ENCODE measurements at places on chromosomes 6 and 20. TPM values are rescaled to one million over a fixed set of nuclear protein-coding genes. Genes with fewer than 3 reads are reported as not detected.
A peak's percentile ranks its signal among the peaks of the same experiment; 100 is the strongest.

The SCRT2 gene
- not detected for total RNA-seq

The SYCP2L gene
- total RNA-seq = not detected

The GSTA3 gene
- not detected for total RNA-seq

The RAET1L gene
- not detected for total RNA-seq

The SIRPA gene
- 1.3 TPM for total RNA-seq

The TAF11 gene
- 36.2 TPM for total RNA-seq

The RHAG gene
- total RNA-seq = not detected

The PTPRT gene
- not detected for total RNA-seq

The GRM1 gene
- not detected for total RNA-seq

The C6orf58 gene
- total RNA-seq = not detected

The FNDC1 gene
- total RNA-seq = not detected

The TRAPPC3L gene
- 0.66 TPM for total RNA-seq

DNA sequence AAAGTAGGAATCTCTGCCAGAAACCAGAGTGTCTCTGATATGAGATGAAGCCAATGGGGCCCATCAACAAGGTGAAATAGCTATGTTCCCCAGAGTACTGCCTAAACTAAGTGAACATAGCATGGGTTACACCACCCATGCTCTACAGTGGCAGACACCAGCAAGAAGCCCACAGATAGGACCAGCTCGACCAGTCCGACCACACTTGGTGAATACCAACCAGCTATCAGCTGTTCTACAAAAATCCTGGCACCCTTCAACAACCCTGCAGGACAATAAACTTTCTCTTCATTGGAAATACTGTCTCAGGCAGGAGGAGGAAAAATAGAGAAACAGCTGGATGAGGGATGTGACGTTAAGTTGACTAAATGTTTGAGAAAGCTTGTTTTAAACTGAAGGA lies 311.4 kb downstream of the EPM2A start:
- H3K4me3 ChIP-seq = no peak overlapping the region
- no peak for DNase-seq
- H3K4me1 ChIP-seq = no peaks in the 10 kb centered on the region
- H3K36me3 ChIP-seq = no peaks in the 10 kb centered on the region
- no peaks in the 10 kb centered on the region for H3K27me3 ChIP-seq

- H3K27ac ChIP-seq = peak overlapping the region; percentile 13
- H3K27me3 ChIP-seq = no peaks in the 10 kb centered on the region
- peaks cover 56% of the 10 kb centered on the region for H3K36me3 ChIP-seq
- H3K4me3 ChIP-seq = no peak overlapping the region
These were observed 87.5 kb downstream of the PREX1 start for GRCh38 chr20:48740292-48740649.

DNA sequence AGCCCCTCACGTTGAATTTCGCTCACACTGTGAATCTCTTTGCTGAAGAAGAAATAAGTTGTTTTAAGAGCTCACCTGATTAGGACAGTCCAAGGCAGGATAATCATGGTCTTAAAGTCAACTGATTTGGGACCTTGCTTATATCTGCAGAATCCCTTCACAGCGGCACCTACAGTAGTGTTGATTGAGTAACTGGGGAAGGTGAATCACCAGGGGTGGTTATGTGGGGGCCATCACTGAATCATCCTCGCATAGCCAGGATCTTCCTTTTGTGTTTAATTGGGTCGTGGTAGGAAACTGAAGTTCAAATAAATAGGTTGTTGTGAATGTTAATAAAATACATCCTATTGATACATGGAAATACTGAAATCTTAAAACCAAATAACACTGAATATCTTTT lies 20.2 kb upstream of the MICA start:
- no peak overlapping the region for H3K4me3 ChIP-seq
- H3K27ac ChIP-seq = no peak overlapping the region
- DNase-seq = no peak
- no peaks in the 10 kb centered on the region for H3K36me3 ChIP-seq

DNA sequence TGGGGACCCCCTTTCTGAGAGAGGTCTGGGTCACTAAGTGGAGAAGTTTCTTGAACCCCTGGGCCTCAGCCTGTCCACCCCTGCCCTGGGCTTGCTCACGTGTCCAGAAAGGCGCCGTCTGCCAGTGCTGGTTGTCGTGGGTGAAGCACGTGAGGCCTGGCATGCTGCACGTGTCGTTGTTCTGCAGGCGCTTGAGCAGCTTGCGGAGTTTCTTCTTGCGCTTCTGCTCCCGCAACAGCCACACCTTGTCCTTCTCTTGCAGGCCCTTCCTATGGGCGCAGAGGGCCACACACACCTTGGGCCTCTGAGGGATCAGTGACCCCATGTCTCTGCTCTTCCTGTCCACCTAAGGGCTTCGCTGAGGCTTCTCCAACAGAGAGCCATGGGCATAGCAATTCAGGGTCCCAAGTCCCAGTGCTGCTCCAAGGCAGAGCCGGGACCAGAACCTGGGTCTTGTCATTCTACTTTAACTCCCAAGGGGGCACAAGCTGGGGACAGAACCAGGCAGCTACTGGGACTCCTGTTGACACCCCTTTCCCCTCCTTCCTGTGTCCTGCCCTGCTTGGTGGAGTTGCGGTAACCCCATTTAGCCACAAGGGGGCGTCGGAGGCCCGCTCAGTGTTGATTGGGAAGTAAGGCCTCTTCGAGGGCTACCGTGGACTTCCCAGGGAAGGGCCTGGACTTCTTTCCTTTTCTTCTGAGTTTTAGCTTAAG lies 121.8 kb downstream of the SULF2 start:
- H3K4me1 ChIP-seq = peaks cover 7% of the 10 kb centered on the region
- no peak overlapping the region for H3K4me3 ChIP-seq
- peak; percentile 67 for DNase-seq
- peaks cover 10% of the 10 kb centered on the region for H3K36me3 ChIP-seq

DNA sequence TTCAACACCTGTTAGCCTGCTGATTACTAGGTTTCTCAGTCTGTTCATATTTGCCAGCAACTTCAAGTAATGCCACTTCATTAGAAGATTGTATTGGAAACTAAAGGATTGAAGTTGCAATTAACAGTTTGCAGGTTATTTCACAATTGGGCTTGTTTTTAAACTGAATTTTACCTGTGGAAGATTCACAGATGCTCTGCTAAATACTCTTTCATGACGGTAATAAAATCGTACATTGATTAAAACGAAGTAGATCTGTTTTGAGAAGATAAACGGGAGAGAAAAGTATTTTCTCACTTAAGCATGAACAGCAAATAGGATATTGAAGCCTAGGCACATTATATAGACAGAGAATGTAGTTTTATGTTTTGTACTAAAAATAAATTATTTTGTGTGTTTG lies 1.6 kb downstream of the RNF182 start:
- H3K27ac ChIP-seq = no peak overlapping the region
- H3K4me3 ChIP-seq = no peak overlapping the region
- peaks cover 16% of the 10 kb centered on the region for H3K4me1 ChIP-seq
- no peaks in the 10 kb centered on the region for H3K36me3 ChIP-seq

- DNase-seq = no peak
- H3K4me3 ChIP-seq = no peak overlapping the region
- H3K27ac ChIP-seq = no peak overlapping the region
- peaks cover 2% of the 10 kb centered on the region for H3K27me3 ChIP-seq
These were observed 232.3 kb downstream of the NFATC2 start for GRCh38 chr20:51310216-51310615.

DNA sequence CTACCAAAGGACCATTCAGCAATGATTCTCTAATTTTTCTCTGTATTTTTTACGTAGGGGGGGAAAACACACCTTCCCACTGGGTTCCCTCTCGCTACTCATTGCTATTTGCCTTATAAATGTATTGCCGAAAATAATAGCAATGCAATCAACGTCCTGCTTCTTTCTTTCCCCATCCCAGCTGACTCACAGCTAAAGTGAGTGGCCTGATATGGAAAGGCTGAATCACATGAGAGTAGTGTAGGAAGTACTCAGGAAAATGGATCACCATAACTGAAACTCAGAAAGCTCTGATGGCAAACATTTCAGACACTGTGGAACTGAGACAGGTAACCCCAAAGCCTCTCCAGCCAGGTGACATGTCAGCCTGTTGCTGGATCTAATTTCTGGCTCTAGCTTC lies 49.3 kb upstream of the SRPK1 start:
- H3K36me3 ChIP-seq = no peaks in the 10 kb centered on the region
- no peaks in the 10 kb centered on the region for H3K27me3 ChIP-seq
- no peaks in the 10 kb centered on the region for H3K4me1 ChIP-seq
- no peak for DNase-seq
- no peak overlapping the region for H3K4me3 ChIP-seq

- no peak overlapping the region for H3K27ac ChIP-seq
- no peaks in the 10 kb centered on the region for H3K4me1 ChIP-seq
- DNase-seq = no peak
These were observed 424.2 kb downstream of the FOXA2 start for GRCh38 chr20:22160101-22160652.

GRCh38 chr20:45851501-45851900 lies 5.7 kb downstream of the ACOT8 start:
- DNase-seq = no peak
- no peak overlapping the region for H3K27ac ChIP-seq
- H3K36me3 ChIP-seq = peaks cover 37% of the 10 kb centered on the region
- no peak overlapping the region for H3K4me3 ChIP-seq
- H3K4me1 ChIP-seq = peaks cover 17% of the 10 kb centered on the region

- no peaks in the 10 kb centered on the region for H3K4me1 ChIP-seq
- no peak overlapping the region for H3K27ac ChIP-seq
- no peak for DNase-seq
These were observed 16.7 kb upstream of the B3GAT2 start for GRCh38 chr6:70973604-70974003.

GRCh38 chr20:58788896-58789544 lies 61.7 kb downstream of the GNAS-AS1 start:
- H3K4me1 ChIP-seq = no peaks in the 10 kb centered on the region
- no peak overlapping the region for H3K4me3 ChIP-seq
- no peaks in the 10 kb centered on the region for H3K27me3 ChIP-seq
- H3K27ac ChIP-seq = no peak overlapping the region
- H3K36me3 ChIP-seq = no peaks in the 10 kb centered on the region

DNA sequence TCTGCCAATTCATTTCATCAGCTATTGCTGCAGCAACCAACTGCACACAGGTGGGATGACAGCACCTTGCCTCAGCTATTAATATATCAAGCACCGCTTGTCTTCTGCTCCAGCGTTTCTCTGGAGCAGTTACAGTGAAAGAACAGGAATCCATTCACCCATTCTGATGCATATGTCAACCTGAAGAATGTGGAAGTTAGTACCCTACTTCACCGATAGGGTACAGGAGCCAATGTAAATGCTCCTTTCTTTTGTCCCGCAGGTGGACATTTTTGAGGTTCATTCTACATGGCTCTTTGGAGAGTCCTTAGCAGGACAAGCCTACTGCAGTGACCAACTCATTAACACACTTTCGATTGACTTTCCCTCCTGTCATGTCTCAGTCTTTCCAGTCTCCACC lies 139.9 kb upstream of the PRND start:
- H3K4me3 ChIP-seq = no peak overlapping the region
- H3K4me1 ChIP-seq = no peaks in the 10 kb centered on the region
- H3K36me3 ChIP-seq = no peaks in the 10 kb centered on the region
- H3K27me3 ChIP-seq = peaks cover 4% of the 10 kb centered on the region
- H3K27ac ChIP-seq = no peak overlapping the region

GRCh38 chr6:53623497-53623896 lies 42.1 kb downstream of the KLHL31 start:
- no peak overlapping the region for H3K27ac ChIP-seq
- no peaks in the 10 kb centered on the region for H3K4me1 ChIP-seq
- no peaks in the 10 kb centered on the region for H3K27me3 ChIP-seq
- H3K4me3 ChIP-seq = no peak overlapping the region

GRCh38 chr20:32763202-32764004 lies 1.2 kb downstream of the DNMT3B start:
- no peaks in the 10 kb centered on the region for H3K27me3 ChIP-seq
- H3K27ac ChIP-seq = no peak overlapping the region
- DNase-seq = no peak
- H3K36me3 ChIP-seq = no peaks in the 10 kb centered on the region

DNA sequence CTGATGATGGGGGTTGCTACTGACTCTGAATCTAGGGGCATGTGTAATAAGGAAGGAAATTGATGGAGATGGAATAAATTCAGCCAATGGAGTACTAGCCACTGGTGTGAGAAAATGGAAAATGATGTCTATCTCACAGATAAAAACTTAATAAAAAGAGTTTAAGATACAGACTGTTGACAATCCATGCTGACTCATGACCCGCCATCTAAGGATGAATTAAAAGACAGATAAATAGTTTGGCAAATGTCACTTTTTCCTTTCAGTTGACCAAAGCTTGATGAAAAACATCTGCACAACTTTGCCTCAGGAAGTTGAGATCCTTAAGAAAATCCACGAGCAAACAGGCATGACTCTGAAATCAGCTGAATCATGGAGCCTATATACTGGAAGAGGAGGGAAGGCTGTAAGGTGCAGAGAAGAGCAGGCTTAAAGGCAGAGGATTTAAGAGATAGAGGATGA lies 82.6 kb upstream of the BMP5 start:
- no peak overlapping the region for H3K4me3 ChIP-seq
- no peaks in the 10 kb centered on the region for H3K4me1 ChIP-seq
- H3K27me3 ChIP-seq = no peaks in the 10 kb centered on the region
- no peak overlapping the region for H3K27ac ChIP-seq

- peak; percentile 21 for DNase-seq
- peaks cover 16% of the 10 kb centered on the region for H3K4me1 ChIP-seq
- no peak overlapping the region for H3K4me3 ChIP-seq
- H3K27ac ChIP-seq = no peak overlapping the region
- no peaks in the 10 kb centered on the region for H3K36me3 ChIP-seq
These were observed 154.2 kb upstream of the RNF24 start for GRCh38 chr20:4169360-4170190.

All from natural killer cell (primary cell).